Globus pallidus (tissue), 1 donor: ENCODE measurements at places on chromosomes 12 and 14.
A peak's percentile ranks its signal among the peaks of the same experiment; 100 is the strongest.

DNA sequence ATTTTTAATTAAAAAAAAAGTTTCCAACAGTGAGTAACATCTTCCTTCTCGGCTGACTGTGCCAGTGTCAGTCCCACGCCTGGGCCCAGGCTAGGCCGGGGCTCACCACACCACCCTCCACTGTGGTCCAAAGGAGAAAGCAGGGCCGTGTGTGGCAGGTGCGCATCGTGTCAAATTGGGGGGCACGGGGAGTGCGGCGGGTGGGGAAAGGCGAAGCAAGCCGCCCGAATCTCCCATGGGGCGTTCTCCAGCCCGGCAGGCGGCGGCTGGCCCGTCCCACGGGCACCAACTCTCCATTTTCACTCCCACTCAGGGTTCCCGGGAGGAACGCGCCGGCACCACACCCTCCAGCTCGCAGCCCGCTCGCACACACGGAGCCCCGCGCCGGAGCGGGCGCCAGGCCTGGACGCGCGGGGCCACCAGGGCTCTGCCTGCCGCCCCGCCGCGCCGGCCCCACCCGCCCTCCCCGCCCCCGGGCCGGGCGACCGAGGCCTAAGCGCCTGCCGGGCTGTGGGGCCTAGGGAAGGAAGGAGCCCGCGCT, 604 bp downstream of the EEA1 start:
- DNase-seq = peak; percentile 19

- no peak for DNase-seq
These were observed 8.5 kb downstream of the KRT85 start for GRCh38 chr12:52358575-52359350.

DNA sequence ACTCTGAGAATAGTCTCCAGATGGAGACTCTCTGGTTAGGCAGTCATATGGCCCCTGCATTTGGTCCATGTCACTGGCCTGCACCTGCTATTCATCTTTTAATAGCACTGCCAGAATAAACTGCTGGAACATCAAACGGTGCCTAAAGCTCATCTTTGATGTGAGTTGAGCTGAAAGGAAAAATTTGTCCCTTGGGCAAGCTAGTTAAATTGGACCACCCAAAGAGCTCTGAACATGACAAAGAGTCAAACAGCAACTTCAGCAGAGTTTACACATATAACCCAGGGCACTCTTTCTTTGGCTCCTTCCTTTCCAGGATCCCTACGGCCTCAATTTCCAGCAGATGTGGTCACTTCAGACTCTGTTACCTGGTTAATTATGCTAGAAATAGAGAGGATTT, 269.9 kb downstream of the RPL10L start:
- DNase-seq = no peak

DNA sequence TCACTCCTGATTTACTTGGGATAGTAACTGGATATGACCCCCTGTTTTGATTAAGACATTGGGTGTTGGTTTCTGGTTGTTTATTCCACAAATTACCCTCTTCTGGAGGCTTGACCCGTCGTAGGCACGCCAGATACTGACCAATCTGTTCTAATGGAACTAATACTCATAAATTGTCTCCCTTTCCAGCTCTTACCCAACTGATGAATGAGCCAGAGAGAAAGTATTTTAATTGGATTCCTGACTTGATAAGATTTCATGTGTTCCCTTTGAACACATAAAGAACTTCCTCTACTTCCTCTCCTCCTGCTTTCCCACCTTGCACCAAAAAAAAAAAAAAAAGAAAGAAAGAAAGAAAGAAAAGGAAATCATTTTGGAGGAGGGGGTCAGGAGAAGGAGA, 340.9 kb downstream of the PCNX1 start:
- no peak for DNase-seq

GRCh38 chr12:15801770-15802744, 12.9 kb upstream of the EPS8 start:
- DNase-seq = no peak

DNA sequence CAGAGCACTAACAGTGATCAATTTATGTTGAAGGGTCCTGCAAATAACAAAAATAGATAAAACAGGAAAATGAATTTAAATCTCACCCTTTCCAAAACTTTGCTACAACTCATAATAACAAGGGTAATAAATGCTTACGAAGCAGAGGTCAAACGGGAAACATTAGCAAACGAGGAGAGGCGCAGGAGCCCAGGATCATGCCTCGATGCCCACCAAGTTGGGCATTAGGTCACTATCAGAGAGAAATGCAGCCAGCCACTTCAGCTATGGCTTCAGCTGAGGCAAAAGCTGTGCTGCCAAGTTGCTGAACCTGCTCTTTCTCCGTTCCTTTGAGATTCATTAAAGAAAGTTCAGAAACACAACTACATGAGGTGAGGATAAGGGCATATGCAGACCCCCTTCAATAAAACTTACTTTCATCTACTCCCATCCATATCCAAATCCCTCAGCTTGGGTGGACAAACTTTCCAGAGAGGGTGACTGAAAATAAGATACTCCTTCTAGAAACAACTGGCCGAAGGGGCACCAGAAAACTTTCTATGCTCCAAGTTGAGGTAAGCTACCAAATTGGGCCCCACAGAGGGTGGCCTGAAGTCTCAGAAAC, 7.9 kb downstream of the NKX2-1 start:
- DNase-seq = no peak

DNA sequence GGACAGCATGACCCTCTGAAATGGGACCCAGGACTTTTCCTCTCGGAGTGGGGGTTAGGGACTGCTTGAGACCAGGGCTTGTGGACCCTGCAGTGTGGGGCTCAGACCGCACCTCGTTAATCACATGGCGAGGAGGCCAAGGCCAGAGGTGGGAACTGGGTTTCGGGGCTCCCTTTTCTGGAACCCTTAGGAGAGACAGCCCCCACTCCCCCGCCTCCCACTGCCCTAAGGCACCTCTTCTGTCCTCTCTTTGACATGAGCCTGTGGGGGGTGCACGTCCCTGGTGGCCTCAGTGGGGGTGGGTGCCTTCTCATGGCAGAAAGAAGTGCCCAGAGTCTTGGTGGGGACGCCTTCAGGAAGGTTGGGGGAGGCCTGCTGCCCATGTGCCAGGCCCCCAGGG, 24.3 kb downstream of the RTL1 start:
- no peak for DNase-seq

DNA sequence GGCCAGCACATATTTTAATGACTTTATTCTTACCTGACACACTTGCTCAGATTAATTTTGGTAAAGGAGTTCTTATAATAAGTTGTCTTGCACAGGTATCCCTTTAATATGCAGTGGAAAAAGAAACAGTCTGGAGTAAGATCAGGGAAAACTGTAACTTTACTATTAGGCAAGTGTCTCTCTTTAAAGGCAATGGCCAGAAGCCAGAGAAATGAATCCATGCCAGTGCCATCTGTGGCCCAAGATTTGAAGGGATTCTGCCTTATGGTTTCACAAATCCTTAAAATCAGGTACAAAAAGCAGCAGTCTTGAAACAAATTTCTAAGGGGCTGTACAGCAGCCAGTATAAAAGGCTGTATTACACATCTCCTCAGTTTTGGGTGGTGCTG, 22.4 kb downstream of the NFYB start:
- DNase-seq = no peak

GRCh38 chr12:94269316-94269999, 121.1 kb downstream of the PLXNC1 start:
- DNase-seq = no peak

DNA sequence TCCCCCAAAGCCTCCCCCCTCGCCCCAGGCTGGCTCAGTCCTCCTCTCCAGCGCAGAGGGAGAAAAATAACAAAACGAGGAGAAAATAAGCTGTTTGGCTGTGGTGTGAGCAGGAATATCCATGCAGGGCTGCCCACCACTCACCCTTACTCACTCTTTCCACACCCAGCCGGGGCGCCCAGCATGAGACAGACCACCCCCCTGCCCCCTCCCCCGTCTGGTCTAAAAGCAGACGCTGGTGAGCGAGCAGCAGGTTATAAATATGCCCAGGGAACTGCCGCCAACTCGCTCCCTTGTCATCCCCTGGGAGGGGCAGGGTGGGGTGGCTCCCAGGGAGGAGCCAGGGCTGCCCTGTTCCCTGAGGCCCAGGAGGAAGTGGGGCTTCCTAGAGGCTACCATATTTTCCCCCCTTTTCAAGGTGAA, 7.4 kb downstream of the WNT1 start:
- no peak for DNase-seq

DNA sequence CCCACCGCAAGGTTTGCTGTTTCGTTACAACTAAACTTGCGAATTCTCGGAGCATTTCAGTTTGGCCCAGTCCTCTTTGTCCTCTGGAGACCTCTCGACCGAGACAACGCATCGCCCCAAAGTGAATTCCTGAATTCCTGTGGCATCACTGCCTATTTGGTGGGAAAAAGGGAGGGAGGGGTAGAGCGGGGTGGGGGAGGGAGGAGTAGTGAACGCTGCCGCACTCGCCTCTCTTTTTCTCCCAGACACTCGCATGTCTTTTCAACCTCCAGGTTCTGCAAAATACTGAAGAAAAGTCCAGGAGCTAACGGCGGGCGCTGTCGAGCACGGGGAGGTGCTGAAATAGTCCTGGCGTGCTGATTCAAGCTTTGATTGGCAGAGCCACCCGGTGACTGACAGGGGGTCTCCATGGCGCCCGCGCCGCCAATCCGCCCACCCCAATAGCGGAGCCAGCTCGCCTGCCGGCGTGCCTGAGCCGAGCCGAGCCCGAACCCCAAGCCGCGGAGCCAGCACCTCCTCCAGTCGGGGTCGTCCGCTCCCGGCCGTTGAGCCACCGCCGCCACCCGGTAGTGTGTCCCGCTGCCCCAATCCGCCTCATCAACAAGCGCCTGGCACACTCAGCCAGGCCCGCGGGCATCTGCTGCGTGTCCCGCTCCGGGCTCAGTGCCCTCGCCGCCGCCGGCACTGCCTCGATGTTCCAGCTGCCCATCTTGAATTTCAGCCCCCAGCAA, at the start of gene SIX6:
SIX6 (plus strand) TSS at position 440 of the 731 bp plus-strand sequence; CDS start at position 693, 253 bp downstream.
- no peak for DNase-seq

DNA sequence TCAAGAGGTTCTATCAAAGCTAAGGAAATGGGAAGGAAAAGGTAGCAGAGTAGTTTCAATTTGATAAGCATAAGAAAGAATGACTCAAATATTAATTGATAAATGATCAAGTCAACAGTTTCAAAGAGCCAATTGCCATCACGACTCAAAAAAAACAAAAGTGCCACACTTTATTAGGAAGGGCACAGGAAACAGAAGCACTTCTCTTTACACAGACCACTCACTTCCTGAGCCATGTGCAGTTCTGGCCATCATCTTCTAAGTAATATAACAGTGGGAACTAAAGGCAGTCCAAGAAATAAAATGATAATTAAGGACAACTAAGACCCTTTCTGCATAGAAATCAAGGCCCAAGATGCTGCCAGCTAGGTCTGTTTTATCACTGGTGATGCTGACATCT, 13.2 kb downstream of the TM7SF3 start:
- DNase-seq = no peak

- no peak for DNase-seq
These were observed 4.0 kb upstream of the C1R start for GRCh38 chr12:7096006-7096932.

- DNase-seq = no peak
These were observed 105.6 kb downstream of the PTPRO start for GRCh38 chr12:15427913-15428312.

DNA sequence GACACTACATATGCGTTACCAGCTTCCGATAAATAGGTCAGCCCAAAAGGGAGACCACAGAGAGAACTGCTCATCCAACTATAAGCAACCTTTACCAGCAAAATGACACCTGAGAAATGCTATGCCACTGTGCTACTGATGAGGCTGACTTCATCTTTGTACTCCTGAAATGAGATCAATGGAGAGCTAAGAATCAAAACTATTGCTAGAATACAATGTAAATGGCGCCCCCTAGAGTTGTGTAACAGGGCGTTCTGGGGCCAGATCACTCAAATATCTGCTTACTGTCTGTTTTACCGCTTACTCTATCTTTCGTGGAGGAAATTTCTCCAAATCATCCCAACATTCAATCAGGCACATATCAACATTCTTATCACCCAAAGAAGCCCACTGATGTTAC, 4.6 kb downstream of the ZNF384 start:
- DNase-seq = no peak

DNA sequence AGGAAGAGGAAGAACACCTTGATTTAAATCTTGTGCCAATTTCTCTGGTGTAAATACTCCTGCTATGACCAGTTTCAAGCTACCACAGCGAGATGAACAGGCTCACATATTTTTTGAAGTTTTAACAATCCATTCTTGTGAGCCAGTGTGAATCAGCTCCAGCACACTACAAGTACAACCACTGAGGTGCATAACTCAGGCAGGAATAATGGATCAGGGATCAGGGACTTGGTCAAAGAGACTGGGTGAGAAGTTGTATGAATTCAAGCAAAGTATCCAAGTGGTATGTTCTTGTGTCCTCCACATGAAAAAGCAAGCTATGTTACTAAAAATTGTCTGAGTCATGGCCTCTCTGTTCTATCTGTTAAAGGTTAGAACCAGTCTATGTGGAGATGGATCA, 35.2 kb upstream of the KITLG start:
- no peak for DNase-seq

GRCh38 chr14:104200106-104200505, 61.7 kb downstream of the KIF26A start:
- DNase-seq = no peak
